HepG2 (cell line): ENCODE measurements at places on chromosomes 12 and 14. TPM values are rescaled to one million over a fixed set of nuclear protein-coding genes. Genes with fewer than 3 reads are reported as not detected.
A peak's percentile ranks its signal among the peaks of the same experiment; 100 is the strongest.

The STON2 gene
- 2.1 and 2.4 TPM in 2 replicates for polyA plus RNA-seq

The MED6 gene
- polyA plus RNA-seq = 38.1 and 44.8 TPM in 2 replicates

The UNC79 gene
- under 0.01 and 0.03 TPM in 2 replicates for polyA plus RNA-seq

The GPR65 gene
- polyA plus RNA-seq = not detected in 2 replicates

The TMEM30B gene
- polyA plus RNA-seq = not detected in 2 replicates

The DCN gene
- polyA plus RNA-seq = not detected in 2 replicates

The PIK3C2G gene
- not detected in 2 replicates for polyA plus RNA-seq

DNA sequence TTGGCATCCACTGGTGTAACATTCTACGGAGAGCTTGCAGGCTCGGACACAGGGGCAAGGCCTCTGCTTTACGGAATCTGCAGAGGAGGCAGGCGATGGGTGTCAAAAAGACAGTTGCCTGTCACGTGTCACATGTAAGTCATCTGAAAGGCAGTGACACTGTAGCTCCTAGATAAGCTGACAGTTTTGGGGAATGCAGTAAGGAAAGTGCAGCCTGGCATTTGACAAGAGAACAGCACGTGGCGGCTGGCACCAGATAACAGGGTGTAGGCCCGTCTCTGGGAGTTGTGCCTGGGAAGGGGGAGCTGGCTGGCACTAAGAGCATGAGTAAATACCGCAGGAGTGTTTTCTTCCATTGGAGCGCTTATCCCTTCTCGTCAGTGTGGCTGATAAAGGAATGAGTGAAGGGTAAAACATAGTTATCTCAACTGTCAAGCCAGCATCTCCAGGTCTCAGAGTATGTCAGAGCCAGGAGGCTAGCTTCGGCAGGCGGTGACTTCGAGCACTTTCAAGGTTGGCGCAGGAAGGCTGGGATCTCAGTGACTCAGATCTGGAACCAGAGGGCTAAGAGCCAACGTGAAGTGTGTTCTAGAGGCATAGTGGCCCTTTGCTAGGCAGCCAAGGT, 26.1 kb downstream of the ADCK1 start:
- DNase-seq = no peak

DNA sequence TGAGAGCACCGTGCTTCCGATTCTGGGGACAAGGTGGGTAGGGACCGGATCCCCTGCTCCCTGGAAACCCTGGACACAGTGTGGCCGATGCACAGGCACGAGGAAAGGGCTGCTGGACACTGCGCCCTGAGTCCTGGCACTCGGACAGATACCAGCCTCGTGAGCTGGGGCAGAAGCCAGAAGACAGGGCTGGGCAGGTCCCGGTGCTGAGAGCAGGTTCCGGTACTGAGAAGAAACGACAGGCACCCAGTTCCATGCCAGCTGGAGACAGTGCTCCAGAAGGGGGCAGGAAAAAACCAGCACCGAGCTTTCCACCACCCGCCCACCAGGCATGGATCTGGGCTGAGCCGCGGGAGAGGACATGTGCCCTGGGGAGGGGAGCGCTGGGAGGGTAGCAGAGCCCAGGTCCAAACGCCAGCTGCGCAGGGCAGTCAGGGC, 6.5 kb downstream of the XRCC3 start:
- DNase-seq = no peak

DNA sequence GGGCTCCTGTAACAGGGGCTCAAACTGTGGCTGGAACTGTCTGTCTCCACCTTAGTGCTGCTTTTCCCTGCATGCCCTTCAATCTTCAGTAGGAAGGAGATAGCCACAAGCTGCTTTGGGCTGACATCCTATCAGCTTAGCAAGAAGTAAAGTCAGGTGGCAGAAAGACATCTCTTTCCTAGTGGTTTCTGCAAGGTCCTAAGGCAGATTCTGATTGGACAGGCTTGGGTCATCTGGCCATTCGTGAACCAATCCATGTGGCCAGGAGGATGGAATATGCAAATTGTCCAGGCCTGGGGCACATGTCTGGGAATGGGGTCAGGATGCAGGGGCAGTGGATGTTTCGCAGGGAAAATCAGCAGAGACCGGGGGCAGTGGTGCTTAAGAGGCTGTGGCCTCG, 5.2 kb downstream of the RITA1 start:
- DNase-seq = peak; percentile 43

DNA sequence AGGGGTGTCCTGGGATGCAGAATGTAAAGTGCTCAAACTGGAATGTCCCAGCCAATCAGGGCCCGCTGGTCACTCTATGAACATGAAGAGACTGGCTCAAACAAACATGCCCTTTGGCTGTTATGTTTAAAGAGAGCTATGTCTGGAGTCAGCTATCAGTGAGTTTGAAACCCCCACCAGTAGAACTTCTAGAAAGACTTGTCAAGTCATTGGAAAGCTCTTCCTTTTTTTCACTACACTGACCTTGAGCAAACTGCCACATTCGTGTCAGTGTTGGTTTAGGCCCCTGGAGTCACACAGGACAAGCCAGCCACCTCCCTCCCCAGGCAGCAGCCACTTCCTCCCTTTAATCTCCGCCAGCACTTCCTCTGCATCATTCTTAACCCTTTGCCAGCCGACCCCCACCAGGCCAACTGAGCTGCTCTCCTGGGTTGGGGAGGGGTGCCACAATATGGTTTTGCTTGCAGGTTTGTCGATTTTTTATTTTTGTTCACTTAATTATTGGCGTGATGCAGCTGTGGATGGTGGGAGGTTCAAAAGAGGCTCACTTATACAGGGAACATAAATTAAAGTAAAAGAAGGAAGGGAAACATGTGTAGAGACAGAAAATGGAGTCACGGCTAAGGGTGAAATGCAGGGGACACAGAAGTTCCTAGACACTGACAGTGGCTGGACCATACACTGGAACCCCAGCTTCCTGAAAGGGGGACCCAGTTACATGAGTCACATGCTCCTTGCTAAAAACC, 25.3 kb downstream of the CMKLR1 start:
- peak; percentile 99 for DNase-seq

DNA sequence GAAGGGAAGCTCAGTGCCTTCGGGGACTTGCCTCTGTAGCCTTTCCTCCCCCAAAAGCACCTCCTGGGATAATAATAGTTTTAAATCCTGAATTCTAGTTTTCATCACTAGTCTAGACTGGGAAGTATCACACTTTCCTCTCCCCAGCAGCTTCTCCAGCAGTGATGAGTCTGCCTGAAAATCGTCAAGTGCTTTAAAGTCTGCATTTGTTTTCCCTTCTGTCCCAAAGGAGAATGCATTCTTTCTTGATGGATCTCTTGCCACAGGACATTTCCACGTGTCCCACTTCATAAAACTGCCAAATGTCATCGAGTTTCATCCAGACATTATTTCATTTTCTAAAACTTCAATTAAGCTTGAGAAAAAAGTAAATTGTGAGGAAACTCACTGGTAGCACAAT, 15.0 kb downstream of the CSRP2 start:
- DNase-seq = no peak

DNA sequence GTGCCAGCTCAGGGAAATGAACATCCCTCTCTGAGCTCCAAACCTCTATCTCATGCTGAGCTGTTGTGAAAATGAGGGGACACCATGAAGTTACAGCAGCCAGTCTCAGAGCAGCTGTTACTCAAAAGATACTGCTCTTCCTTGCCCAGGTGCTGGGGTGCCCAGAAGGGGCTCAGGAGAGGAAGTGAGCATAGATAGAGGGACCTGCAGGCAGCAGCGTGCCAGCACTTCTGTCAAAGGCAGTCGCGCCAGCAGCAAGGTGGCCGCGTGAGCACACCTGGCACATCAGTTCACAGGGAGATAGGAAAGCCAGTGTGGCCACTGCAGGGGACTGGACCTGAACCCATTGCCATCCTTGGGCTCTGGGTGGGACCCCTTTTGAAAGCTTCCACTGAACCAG, 27.8 kb downstream of the C14orf132 start:
- DNase-seq = no peak

DNA sequence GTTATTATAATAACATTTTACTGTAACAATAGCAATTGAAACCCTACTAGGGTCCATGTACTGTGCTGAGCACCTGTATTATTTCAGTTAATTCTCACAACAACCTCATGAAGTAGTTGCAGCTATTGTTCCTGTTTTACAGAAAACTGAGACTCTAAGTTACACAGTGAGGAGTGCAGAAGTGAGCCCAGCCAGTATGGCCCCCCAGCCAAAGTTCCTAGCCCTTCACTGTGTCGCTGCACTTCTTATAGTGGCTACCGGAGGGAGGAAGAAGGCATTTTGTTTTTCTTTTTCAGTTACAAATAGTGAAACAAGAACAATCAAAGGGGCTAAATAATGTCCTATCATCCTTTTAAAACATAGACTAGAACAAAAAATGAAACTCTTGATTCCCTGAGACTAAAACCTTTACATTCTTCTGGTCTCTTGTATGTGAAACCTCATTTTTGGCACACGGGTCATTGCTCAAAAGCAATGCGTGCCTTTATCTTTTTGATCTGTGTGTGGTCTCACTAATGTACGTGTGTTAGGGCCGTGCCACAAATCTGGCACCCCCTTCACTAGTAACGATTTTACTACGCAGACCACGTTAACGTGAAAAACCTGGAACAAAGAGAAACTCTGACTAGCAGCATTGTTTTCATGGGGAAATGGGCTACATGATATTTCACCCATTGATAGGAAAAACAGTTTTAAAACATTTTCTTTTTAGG, 88.7 kb downstream of the LLPH start:
- no peak for DNase-seq

DNA sequence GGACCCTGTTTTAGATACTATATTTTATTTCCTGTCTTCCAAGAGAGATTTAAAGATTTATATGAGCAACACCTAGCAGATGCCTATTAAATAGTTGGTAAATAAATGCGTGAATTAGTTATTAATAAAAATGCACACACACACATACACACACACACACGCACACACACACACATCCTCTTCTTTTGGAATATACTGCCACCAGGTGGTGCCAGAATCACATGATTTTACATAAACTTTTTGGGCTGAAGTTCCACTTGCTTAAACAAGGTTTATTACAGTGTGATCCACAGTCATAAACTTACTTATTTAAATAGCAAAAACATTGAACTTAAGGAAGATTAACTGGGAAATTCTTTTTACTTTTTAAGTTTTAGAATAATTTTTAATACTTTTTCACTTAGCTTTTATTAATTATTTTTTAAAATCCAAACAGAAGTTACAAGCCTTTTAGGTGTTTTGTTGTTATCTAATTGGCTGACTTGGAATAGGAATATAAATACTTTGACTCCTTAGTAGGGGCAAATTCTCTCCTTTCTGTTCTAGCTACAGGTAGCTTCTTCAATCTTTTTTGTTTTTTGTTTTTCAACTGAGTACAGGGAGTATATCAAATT, 17.5 kb downstream of the RAD51B start:
- DNase-seq = peak; percentile 74

DNA sequence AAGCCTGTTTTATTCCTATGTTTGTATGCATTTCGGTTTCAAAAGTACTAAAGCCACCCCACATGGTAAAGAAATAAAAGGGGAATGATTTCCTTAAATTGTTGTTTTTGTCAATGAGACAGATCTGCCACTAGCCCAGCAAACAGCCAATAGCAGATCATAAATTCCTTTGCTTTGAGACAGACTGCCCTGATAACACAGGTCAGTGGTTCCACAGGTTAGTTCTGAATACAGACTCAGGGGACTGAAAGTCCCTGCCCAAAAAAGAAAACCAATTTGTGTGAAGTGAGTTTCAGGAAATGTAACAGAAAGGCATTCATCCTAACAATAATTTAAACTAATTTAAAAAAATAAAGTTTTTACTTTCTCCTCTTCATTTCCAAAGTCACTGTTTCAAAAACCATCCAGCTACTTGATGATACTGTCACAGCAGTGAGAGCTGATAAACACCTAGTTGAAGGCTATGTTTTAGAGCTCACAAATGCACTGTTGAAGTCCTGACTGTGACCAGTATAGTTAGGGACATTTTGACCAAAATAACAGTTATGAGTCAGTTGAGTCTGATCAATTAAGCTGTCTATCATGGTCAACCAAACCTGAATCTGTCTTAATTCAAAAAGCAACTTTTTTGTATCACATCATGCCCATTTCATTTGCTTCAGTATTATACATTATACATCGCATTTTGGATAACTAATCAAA, 77.7 kb downstream of the LGR5 start:
- DNase-seq = no peak

DNA sequence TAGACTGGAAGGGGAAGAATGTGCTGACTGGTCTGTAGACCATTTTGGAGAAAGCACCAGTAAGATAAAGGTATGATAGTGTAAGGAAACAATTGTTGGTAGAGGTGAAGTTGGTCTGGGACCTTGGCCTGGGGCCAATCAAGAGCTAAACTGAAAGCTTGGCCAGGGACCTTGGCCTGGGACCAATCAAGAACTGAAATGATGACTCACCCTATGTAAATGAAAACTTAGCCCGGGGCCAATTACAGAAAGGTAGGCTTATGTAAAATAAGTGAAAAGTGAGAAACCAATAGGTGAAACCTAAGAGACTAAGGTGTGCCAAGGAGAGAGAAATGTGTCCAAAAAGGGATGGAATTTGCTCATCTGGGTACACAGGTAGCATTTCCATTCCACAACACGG, 776.0 kb downstream of the C12orf50 start:
- DNase-seq = no peak

DNA sequence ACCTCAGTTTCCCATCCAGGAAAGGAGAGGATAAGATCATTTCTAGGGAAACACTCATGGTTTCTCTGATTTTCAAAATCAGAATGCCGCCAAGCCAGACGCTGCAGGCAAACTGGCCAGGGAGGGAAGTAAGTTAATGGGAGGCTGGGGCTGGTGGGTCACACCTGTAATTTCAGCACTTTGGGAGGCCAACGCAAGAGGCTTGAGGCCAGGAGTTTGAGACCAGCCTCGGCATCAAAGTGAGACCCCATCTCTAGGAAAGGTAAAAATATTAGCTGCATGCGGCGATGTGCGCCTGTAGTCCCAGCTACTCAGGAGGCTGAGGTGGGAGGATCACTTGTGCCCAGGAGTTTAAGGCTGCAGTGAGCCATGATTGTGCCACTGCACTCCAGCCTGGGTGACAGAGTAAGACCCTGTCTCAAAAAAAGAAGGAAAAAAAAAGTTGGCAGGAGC, 587 bp downstream of the SELPLG start:
- no peak for DNase-seq

GRCh38 chr12:104546575-104546974, 89.8 kb downstream of the CHST11 start:
- DNase-seq = no peak

DNA sequence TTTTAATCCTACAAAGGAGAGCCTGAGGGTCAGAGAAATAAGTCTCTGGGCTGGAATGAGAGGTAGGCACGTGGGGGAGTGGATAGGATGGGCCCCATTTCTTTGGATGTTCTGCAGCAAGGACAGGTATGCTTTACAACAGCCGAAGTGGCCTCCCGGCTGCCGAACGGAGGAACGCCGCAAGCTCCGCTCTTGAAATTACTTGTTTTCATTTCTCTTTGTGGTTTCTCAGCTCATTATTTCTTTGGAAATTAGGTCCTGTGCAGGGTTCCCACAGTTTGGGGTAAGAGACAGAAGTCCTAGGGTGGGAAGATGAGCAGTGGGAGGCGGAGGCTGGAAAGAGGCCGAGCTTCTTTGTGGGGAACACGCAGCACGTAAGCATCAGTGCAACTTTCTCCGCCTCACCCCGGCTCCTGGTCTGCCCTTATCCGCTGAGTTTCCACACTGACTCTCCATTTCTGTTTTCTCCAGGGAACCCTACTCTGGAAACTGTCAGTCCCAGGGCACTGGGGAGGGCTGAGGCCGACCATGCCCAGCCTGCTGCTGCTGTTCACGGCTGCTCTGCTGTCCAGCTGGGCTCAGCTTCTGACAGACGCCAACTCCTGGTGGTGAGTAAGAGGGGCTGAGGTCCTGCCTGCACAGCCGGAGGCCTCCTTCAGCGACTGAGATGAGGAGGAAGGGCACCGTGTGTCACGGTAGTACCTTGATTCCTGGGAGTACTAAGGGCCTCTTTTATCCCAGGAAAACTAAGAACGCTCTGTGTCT, 2.0 kb downstream of the WNT5B start:
- peak; percentile 24 for DNase-seq
